ENCODE measurements at places on chromosomes 16 and 17. TPM values are rescaled to one million over a fixed set of nuclear protein-coding genes. Genes with fewer than 3 reads are reported as not detected.

GRCh38 chr16:70698901-70699300, 13.0 kb upstream of the MTSS2 start:
- no peak for DNase-seq

DNA sequence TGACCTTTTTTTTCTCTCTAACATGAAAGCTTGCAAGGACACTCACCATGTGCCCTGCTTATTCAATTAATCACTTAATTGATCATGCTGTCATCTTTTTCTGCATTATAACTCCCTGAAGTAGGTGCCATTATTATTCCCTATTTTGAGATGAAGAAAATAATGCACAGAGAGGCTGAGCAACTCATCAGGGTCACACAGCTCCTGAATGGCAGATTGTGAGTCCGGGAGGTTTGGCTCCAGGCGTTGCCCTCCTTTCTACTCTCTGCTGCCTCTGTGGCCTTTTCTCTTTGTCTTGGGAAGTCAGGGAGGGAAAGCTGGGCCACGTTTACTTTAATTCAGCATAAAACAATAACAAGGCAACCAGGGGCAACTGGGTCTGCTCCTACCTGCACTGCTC, 17.2 kb upstream of the N4BP1 start:
- no peak for DNase-seq

DNA sequence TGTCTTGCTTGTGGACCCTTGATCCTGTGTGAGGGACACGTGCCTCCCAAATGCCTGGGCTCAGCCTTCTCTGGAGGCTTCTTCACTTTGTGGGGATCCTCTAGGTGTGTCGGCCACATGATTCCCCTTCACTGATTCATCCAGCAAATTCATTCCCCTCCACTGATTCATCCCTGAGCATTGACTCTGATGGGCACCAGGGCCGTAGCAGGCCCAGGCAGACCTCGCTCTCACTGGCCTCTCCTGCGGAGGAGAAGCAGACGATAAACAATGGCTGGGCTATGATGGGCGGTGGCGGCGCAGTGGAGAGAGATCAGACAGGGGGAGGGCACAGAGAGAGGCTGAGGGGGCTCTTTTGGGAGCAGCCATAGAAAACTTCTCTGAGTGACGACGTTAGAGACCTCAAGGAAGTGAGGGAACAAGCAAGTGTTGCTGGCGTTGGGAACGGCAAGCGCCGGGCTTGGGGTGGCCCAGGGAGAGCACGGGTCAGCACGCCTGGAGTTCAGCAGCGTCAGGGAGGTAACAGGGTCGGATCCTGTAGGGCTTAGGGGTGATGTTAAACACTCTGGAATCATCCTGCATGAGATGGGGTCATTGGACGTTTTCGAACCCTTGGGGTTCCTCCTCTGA, 17.5 kb upstream of the RPTOR start:
- no peak for DNase-seq

GRCh38 chr17:7951143-7951792, 19.3 kb downstream of the CNTROB start:
- DNase-seq = no peak

DNA sequence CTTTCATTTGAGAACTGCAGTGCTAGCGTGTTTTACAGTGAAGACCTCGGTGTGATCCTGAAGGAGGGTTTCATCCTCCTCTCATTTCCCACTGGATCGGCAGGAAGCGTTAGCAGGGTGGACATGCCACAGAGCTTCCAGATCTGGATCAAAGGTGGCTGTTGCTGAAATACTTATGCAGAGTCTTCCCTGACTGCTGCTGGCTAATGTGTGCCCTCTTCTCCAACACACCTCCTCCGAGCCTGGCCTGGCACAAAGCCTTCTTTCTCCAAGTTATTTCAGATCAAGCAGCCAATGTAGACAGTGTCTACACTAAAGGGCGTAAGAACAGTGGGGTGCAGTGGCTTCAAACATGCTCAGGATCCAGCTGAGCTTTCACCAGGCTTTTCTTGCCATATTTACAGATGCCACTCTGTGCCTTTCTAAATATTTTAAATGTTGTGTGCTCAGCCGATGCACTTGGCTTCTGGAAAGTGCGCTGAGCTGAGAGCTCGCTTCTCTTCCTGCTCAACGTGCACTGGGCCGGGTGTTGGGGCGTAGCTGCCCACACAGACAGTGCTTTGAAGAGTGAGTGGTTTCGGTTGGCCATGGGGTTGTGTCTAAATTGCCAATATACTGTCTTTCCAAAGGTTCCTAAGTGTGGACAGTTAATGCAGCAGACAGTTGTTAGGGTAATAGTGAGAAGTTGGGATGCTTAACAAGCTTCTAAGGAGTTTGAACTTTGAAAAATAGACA, 2.1 kb downstream of the ZNF750 start:
- no peak for DNase-seq

GRCh38 chr16:88649924-88650748, 717 bp downstream of the CYBA start:
- DNase-seq = no peak

PDIA2 gene
- 1.6 TPM for total RNA-seq

DNA sequence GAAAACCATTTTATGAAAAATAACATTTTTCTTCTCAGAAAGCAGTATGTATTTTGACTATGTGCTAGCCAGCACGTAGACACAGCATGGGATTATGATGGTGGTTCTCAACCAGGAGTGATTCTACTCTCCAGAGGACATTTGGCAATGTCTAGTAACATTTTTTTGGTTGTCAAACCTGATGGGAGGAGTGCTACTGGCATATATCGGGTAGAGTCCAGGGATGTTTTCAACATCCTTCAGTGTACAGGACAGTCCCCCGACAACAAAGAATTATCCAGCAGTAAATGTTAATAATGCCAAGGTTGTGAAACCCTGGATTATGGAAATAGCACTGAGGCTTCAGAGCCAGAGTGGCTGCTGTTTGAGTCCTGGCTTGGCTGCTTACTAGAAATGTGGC, 27.7 kb downstream of the AP2B1 start:
- no peak for DNase-seq

C16orf74 gene
- total RNA-seq = 0.95 TPM

CDC6 gene
- total RNA-seq = 1.9 TPM

GRCh38 chr17:76079535-76079955, 563 bp downstream of the ZACN start:
- DNase-seq = no peak

- DNase-seq = no peak
These were observed 22.3 kb upstream of the SMPD3 start for GRCh38 chr16:68470461-68471150.

- DNase-seq = no peak
These were observed 5.0 kb upstream of the DHRS13 start for GRCh38 chr17:28907709-28908475.

GRCh38 chr17:17853811-17854447, 17.1 kb upstream of the SREBF1 start:
- DNase-seq = no peak

WFIKKN2 gene
- 0.14 TPM for total RNA-seq

DNA sequence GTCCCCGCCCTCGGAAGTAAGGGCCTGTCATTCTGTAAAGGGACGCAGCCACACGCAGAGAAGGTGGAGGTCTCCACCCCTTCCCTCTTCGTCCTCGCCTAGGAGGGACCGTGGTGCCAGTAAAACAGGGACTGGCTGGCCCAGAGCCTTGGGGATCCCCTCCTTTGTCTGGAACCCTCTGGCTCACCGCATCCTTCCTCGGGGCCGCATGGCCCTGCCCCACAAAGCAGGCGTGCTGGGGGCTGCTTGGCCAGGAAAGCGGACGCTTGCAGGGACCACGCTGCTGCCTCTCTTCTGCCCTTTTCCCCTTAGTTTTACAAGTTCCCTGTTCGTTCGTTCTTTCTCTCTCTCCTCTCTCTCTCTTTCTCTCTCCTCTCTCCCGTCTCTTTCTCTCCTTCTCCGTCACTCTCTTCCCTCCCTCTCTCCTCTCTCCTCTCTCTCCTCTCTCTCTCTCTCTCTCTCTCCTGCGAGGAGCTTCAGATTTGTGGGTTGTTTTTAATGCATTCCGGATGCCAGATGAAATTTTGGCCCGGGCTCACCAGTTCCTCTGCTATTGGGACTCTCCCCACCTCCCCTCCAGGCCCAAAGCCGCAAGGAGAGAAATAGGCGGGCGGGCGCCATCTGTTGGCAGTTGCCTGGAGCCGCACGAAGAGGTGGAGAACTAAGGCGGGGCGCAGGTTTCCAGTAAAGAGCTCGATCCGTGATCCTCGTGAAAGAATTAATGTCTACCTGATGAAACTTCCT, 35.1 kb upstream of the CDRT4 start:
- peak; percentile 96 for DNase-seq

DNA sequence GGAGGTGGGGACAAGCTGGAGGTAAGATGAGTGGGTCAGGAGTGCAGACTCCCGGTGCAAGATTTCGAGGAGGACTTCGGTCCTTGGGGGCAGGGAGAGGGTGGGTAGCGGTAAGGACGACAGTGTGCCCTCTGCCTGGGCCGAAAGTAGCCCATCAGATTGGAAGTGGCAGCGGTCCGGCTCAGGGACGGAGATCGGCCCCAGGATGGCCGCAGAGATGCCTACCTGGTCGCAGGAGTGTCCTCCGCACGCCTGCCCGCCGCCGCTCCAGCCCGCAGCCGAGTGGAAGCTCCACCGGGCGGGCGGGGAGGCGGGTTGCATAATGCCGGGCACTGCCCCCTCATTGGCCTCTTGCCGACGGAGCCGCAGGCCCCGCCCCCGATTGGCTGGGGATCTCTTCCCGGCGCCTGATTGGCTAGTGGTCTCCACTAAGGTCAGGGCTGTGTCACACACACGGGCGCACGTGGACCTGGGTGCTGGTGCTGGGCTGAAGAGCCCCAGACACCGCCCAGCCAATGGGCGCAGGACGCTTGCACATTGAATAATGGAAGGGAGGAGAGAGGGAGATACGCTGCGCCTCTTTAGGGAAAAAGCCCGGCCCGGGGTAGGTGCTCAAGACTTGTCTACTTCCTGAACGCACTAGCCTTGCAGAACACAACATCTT, at the start of gene PER1:
TSS of gene PER1 (minus strand) at position 293 of the 664 bp plus-strand sequence. CDS start 1,698 bp downstream, outside the sequence.
- peak; percentile 99 for DNase-seq

DNA sequence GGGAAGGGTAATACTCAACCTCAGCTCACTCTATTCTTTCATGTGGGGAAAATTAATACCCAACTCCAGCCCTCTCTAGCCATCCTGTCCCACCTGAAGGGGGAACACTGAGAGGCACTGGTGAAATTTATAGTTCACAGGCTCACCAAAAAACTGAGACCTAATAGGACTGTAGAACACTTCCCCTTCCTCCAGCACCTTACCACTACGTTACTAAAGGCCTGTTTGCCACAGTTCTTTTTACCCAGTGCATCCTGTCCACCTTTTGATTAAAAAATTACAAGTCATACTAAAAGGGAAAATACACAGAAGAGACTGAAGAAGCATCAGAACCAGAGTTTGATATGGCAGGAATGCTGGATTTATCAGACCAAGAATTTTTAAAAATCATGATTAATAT, 26.0 kb downstream of the DHRS7B start:
- DNase-seq = no peak

DNA sequence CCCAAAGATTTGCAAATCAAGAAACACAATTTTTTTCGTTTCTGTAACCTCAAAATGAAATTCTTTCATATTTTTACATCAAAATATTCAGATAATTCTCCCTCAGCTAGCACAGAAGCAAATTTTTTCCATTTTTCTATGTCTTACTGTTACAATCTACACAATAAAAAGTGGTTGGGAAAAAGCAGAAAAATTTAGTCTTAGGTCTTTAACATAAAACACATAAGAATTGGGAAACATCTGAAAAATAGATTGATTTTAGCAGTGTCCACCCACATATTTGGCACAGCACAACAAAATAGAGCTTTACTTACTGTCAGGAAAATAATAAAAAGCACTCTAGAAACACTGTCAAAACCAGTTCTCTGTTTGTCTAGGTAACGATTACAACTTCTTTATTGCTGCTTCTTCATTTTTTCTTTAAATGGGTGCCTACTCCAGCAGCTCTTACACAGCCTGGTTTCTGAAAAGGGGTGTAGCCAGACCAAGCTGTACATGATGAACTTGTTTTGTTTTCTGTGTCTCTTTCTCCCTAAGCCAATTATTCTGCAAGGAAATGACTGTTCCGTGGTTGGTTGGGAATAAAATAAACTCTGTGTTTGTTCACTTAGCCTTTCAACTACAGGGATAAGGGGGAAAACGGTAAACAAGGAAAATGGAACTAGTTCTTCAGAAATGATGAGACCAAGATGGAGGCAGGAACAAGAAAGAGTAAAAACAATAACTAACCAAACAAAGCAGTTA, at the start of gene ABCA6:
TSS of gene ABCA6 (minus strand) at position 465 of the 744 bp plus-strand sequence. CDS start 1,192 bp downstream, outside the sequence.
- DNase-seq = no peak

DNA sequence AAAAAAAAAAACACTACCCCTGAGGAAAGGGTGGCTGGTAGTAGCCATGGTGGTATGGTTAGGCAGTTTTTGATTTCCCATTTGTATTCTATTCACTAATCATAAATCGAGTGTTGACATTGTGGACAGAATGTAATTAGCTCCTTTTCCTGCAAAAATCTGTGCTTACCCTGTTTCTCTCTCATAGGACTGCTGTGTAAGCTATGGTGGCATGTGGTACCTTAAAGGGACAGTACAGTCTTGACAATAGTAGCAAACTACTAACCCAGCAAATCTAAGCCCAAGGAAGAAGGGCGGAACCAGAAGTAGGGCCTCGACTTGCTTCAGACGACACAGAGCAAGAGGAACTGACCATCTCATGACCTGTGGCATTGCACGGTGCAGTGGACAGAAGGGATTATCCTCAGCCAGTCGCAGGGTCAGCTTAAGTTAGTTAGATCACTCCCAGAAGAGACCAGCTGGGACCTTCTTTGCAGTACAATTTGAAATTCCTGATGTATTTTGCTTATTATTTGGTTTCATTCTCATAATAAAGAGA, 36.3 kb downstream of the POLR3E start:
- no peak for DNase-seq

NLRC3 gene
- total RNA-seq = 1.0 TPM

CBX4 gene
- 23.7 TPM for total RNA-seq

GRCh38 chr16:80526418-80527061, 14.3 kb upstream of the DYNLRB2 start:
- no peak for DNase-seq

DNA sequence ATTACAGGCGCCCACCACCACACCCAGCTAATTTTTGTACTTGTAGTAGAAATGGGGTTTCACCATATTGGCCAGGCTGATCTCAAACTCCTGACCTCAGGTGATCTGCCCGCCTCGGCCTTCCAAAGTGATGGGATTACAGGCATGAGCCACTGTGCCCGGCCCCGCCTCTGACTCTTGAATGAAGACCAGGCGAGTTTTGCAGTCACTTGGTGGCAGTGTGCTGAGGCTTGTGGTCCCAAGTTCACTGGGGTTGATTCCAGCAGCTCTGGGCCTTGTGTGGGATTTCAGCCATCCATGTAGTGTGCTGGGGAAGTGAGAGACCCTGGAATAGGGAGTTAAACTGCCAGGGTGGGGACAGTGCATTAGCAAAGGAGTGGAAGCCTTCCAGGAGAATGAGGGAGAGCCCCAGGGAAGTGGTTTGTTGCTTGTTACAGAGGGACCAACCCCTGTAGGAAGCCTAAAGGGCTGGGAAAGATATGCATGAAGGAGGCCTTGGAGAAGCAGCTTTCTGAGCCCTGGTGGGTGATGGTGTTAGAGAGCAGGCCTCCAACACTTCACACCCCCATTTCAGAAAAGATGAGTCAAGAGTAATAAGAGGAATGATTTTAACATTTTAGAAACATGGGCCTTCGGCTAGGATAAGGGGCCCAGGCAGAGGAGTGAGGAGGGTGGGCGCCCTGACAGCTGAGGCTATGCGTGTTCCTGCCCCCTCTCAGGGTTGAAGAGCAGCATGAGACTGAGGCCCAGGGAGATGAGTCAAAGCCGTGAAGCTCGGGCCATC, 14.5 kb downstream of the PSKH1 start:
- no peak for DNase-seq

FOXN1 gene
- not detected for total RNA-seq

Data from Right ventricle myocardium inferior (tissue), 1 donor.